Activated B cell treated with CpG ODN at 0.5 μM for 24 hours (primary cell): ENCODE measurements at places on chromosomes 3 and 15. TPM values are rescaled to one million over a fixed set of nuclear protein-coding genes. Genes with fewer than 3 reads are reported as not detected.

DNA sequence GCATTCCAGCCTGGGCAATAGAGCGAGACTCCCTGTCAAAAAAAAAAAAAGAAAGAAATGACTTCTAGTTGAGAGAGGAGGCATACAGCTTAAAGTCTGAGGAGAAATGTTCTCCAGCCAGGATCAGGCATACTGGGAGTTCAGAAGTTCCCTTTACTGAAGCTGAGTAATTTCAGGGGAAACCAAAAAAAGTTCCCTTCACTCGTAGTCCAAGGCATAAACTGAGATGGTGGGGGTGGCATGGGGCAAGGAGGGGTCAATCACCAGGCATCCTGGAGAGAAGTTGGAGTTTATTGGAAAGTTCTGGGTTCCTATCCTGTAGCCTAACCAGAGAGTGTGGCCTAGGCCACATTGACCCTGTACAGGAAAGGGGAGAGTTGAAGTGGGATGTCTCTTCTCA, 5.9 kb downstream of the GPX1 start:
- DNase-seq, result no peak

GRCh38 chr3:177932346-177932745, 603.9 kb upstream of the KCNMB2 start:
- no peak for DNase-seq

Gene REC114
- not detected in 2 replicates for total RNA-seq

Gene TMCO5A
- not detected in 2 replicates for total RNA-seq

Gene TTBK2
- total RNA-seq, result 16.2 and 19.8 TPM in 2 replicates

GRCh38 chr3:46695962-46696894, 2.7 kb upstream of the ALS2CL start:
- no peak for DNase-seq

GRCh38 chr3:78888635-78889034, 879.2 kb downstream of the ROBO1 start:
- DNase-seq, result no peak
